HFF-Myc (cell line): ENCODE measurements at places on chromosomes 16 and 17.

DNA sequence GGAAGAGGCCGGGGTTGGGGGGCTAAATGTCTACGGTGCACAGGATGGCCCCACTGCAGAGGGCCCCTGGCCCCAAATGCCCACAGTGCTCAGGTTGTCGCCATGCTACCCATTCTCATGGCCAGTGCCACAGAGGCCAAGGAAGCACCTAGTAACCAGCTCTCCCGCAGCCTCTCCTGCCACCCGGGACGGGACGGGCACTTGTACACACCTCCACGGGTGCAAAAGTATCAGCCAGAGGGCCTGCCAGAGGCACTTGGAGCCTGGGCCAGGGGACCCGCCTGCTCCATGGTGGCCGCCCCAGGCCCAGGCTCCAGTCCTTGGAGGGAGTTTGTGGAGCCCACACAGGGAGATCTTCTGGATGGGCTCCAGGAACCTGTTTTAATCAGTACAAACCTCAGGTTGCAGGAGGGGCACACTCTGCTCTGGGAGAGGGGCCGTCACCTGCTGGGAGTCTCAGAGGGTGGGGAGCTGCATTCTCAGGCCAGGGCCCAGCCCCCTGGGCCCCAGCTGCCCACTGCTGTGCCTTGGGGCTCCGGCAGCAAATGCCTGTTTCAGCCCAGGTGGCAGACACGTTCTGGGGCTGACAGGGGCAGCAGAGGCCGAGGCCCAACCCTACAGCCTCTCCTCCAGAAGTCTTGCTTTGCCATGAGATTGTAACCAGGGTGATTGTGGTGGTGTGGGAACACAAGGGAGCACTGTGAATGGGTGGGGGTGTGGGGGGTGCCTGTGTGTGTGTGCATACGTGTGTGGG, 7.9 kb downstream of the TPSD1 start:
- DNase-seq: no peak

DNA sequence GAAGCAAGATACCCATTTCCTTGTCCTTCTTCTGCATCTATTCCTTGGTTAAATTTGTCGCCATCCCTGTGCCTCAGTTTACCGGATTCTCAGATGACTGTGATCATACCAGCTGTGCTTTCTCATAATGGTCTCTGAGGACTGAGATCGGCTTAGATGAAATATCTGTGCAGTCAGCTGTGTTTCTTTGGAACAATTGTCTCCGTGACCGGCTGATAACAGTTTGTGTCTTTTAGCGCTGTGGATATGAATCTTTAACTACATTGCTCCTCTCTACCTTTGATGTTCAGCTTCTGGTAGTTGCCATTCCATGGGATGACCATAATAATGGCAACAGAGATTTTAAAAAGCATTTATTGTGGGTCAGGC, 473 bp downstream of the FTO start:
- DNase-seq: no peak

- no peak for DNase-seq
These were observed 10.6 kb downstream of the ZNF668 start for GRCh38 chr16:31063495-31063842.

GRCh38 chr16:54696522-54696921, 234.1 kb upstream of the IRX5 start:
- DNase-seq: no peak
